ENCODE measurements at places on chromosomes 5 and 9.

- no peak for DNase-seq
Measured at GRCh38 chr9:33230756-33231622, 9.0 kb upstream of the SPINK4 start.

DNA sequence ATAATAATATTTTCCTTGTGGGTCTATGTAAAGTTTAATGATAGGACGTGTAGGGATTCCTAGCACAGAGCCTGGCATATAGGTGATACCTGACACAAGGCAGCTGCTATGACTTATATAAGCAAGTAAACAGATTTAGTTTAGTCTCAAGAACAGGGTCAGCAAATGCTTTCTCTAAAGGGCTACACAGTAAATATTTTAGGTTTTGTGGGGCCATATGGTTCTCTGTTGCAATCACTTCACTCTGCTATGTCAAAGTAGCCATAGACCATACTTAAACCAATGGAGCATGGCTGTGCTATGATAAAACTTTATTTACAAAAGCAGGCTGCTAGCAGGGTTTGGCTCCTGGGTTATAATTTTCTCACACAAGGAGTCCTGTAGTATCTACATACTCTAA, 204.8 kb upstream of the KLF4 start:
- DNase-seq = no peak

DNA sequence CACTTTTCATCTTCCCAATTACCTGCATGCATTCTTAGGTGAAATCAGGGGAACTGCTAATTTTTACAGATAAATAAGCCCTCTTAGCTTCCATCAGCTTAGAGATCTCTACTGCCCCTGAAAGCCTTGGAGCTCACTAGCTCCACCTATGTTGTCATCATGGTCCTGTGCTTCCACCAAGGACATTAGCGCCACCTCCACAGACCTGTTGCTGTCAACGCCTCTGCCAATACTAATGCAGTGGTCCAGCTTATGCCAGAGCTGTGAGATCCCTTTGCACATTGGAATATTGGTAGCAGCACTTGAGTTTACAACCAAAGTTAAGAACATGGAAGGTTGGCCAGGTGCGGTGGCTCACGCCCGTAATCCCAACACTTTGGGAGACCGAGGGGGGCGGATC, 7.7 kb upstream of the SHISAL2B start:
- DNase-seq = no peak

DNA sequence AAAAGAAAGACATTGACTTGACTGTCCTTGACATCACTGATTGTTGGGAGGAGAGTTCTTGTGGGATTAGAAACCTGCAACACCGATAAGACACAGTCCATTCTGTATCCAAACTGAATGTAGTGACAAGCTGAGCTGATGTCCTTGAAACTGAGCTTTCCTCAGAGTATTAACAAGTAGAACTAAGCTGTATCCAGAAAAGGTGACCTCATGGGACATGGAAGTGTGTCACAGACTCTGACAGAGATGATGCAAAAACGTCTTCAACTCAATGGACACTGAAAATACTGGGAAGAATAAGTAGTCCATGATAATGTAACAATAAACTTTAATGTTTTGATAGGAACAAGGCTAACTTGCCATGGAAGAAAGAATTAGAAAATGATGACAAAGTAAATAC, 690.1 kb downstream of the CDH18 start:
- DNase-seq = no peak

DNA sequence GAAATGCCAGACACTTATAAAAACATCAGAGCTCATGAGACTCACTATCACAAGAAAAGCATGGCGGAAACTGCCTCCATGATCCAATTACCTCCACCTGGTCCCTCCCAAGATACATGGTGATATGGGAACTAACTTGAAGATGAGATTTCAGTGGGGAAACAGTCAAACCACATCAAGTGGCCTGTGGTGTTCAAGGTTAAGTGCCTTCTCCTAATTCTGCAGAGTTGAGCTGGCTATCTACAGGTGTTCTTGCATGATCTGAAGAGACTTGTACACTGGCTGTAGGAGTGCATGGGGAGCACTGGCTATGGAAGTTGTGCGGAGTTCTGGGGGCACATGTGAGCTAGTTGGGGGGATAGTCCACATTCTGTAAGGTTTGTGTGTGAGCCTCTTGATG, 34.0 kb upstream of the CKS2 start:
- DNase-seq = no peak

DNA sequence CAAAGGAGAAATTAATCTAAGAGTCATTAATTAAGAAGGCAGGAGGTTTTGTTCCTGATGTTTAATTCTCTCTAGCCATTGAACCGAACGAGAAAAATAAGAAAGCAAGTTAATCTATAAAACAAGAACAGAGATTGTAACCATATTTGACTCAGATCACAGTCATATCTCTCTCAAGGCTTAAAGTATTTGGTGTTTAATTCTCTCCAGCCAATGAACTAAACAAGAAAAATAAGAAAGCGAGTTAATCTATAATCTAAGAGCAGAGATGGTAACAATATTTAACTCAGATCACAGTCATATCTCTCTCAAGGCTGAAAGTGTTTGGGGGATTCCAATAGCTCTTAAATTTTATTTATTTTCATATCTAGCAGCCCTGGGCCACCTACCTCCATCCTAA, 74.4 kb upstream of the SHISAL2B start:
- DNase-seq = no peak

DNA sequence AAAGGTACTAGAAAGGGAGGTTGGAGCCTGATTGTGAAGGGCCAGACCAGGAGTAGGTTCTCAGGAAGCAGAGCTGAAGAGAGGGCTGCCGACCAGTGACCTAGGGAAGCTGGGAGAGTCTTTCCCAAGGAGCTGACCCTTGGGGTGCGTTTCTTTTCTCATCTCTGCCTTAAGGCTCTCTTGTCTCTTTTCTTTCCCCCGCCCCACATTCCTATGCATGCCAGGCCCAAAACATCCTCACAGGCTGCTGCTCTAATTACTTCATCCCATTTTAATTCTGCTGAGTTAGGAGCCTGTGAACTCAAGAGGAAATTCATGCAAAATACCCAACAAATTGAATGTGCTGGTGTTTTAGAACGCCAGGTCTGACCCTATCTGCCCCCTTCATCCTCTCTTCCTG, 46.9 kb upstream of the HSPA9 start:
- DNase-seq = no peak

DNA sequence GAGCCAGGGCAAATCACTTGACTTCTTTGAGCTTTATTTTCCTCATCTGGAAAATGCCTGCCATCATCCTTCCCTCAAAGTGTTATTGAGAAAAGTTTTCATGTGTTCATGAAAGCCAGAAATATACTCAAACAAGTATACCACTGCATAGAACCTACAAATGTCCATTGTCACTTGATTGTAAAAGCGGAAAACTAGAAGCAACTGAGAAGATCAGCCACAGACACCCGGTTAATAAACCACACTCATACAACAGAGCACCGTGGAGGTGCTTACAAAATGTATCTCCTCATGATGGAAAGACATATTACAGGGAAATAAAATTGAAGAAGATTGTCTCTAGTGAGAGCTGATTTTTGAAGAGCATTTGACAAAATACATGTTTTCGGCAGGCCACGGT, 117.2 kb upstream of the MSX2 start:
- DNase-seq = no peak

DNA sequence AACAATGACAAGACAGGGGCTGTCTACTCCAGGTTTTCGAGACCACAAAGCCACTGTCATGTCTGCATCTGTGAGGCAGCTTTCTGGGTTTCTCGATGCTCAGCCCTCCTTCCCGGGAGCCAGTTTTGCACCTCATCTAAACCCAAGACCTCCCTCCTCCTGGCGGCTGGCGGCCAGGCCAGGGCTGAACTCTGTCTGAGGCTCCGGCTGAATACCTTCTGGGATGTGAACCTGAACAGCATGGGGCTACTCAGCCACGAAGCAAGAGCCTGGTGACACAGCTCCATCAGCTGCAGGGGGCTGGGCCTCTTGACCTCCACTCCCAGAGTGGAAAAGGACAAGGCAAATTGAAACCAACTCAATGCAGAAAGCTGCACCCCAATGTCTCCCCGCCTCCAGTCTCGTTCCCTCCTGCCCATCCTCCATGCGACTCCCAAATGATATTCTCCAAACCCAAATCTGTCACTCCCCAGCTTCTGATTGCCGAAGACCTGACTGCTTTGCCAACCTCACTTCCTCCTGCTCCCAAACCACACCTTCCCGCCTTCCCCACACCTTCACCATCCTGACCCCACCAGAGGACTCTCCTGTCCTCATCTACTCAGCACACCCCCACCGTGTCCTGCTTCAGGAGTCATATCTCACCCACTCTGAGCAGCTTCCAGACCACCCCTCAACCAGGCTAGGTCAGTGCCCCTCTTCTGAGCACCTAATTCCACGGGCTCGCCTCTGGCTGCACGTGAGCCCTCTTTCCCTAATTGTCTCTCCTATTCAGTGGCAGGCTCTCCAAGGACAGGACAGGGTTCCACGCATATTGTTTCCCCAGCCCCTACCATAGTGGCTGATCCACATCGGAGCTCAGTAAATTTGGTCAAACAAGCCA, 4.5 kb downstream of the ANKS6 start:
- no peak for DNase-seq

GRCh38 chr9:99633265-99633664, 188.4 kb upstream of the NR4A3 start:
- DNase-seq = peak; percentile 8

DNA sequence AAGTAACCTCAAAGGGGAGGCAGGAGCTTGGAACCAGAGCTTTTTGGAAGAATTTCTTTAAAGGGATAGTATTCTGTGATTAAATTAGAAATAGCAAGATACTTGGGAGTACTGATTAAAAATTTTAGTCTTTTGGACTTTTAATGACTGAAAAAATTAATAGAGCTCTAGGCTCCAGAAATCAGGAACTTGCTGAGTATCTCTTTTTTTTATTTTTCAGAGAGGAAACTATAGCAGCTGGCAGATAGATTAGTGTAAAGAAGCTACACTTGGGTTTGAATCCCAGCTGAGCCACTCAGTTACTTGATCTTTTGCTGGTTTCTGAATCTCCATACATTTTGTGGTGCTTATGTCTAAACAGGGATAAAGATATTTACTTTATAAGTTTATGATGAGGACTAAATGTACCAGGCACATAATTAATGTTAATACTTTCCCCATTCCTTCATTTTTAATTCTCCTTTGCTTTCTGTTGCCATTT, 94.2 kb upstream of the TNC start:
- no peak for DNase-seq

DNA sequence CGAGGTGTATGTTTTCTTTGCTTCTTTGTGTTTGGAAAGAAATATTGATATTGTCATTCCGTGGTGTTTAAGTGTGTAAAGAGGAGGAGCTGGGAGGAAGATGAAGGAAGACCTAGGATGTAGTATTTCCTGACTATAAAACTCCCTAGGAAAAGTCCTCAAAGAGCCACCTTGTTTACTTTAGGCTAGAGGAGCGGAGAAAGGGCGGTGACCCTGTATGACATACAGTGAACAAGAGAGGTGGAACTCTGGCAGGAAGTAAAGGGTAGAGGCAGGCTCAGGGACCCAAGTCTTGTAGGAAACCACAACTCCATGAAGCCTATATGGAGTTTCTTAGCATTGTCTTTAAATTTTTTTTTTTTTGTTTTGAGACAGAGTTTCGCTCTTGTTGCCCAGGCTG, 303.9 kb downstream of the DOCK8 start:
- DNase-seq = no peak

DNA sequence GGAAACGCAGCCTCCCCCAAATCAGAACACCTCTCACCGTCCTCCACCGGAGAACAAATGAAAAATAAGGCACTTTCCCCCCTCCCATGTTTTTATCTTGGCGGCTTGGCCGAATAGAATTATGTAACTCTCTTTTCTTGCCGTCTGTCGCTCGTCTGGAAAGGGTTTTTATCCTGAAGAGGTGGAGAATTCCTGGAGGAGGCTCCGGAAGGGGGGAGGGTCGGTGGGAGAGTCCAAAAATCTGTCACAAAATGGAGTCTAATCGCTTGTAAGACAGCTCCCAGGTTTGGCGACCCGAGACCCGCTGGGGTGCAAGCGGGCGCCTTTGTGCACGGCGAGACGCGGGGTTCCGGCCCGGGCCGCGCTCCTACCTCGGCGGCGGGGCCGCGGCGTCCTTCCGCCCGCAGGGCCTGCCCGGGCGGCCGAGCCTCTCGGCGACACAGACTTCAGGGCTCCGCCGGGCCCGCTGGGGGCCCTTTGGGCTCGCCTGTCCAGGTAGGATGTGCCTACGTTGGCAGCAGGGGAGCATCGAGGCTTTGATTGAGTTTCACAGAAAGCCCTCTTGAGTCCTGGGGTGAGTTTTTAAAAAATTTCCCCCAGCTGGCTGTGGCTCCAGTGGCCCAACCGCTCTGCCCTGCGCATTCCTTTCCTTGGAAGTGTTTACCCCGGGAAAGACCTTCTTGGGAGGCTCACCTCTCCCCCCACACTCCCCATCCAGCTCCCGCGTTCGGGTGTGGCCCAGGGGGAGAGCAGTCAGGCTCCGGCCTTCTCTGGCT, 5.0 kb downstream of the LMX1B start:
- DNase-seq = no peak

- DNase-seq = no peak
Measured at GRCh38 chr9:4865681-4866080, 72.9 kb downstream of the RCL1 start.

GRCh38 chr9:112035166-112035826, 138.7 kb downstream of the UGCG start:
- no peak for DNase-seq

GRCh38 chr9:123401879-123402513, 46.0 kb downstream of the CRB2 start:
- peak; percentile 61 for DNase-seq

- DNase-seq = no peak
Measured at GRCh38 chr5:52043543-52043942, 660.3 kb downstream of the ISL1 start.

GRCh38 chr9:551986-552929, 289.2 kb upstream of the DMRT1 start:
- no peak for DNase-seq

DNA sequence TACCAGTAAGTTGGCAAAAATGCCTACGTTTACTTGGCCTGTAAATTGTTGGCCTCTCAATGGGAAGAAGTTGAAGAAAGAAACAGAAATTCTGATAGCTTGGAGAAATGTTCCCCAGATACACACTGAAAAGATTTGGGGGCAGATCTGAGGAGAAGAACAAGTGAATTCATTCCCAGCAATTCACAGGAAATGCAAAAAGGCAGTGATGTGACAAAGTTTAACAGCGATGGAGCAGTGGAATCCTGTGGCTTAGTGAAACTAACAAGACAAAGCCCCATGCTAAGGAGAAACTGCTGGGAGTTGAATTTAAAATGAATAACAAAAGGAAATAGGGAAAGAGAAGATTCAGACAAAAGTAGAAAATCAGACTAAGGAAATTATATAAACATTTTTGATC, 213.2 kb upstream of the EDIL3 start:
- DNase-seq = no peak

DNA sequence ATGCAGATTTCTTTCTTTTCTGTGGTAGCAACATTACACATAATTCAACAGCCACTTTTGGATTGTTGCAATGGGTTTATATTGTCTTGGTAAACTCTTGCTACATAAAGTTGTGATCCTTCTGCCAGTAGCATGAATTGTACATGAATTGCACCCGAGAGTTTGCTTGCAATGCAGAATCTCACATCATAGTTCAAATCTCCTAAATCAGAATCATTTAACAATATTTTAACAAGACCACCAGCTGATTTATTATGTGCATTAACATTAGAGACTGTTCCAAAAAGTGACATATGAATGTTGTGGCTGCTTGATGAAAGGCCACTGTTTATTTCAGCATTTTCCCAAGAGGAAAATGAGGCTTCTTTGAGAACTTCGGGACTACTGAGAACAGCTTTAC, 1491.8 kb upstream of the NUDT12 start:
- DNase-seq = no peak

Measured in GM20000 (cell line).